ENCODE measurements at places on chromosomes 6 and 20.

DNA sequence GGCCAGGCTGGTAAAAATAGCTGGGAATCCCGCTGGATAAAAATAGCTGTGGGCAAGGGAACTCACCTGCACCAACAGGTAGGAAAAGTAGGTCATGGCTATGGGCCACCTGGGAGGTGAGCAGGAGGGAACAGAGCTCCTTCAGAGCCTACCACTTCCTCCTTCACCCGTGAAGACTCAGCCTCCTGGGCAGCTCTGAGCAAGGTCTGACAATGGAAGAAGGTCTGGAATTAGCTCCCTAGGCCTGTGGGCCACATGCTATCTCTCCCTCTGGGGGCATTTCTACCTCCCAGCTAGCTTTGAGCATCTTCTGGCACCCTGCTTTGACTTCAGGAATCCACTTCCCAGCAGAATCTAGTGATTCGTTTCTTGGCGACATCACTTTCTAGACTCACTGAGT lies 153.9 kb downstream of the MRPL14 start:
- DNase-seq: no peak

GRCh38 chr6:148855744-148856143 lies 108.9 kb downstream of the UST start:
- no peak for DNase-seq

GRCh38 chr6:16078064-16078463 lies 50.8 kb upstream of the MYLIP start:
- DNase-seq: no peak

GRCh38 chr20:37228082-37228481 lies 33.5 kb downstream of the GHRH start:
- no peak for DNase-seq

GRCh38 chr6:129671442-129672340 lies 38.3 kb downstream of the ARHGAP18 start:
- peak; percentile 64 for DNase-seq

DNA sequence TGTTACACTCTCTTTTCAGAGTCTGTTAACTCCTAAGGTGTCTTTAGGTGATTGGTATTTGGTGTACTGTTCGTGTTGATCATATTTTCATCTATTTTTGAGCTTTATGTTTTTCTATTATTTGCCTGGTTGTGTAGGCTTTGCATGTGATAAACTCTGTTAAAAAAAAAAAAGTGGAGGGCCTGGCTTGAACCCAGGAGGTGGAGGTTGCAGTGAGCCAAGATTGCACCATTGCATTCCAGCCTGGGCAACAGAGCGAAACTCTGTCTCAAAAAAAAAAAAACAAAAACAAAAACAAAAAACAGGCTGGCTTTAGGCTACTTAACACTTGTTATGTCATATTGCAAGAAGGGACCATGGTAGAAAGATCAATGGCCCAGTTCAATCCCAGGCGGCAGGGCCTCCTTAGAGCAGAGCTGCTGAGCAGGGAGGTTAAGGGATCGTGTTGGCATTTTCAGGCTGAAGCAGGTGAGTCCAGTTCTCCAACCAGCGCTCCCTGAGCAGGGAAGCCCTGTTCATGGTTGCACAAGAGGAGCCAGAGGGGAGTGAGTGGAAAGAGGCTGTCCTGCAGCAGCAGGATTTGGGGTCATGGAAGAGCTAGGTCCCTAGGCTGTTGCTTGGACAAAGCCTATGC lies 8.5 kb downstream of the PYGB start:
- DNase-seq: no peak

Data from pons (tissue), 1 donor.